ENCODE measurements at places on chromosomes 11 and 22.

DNA sequence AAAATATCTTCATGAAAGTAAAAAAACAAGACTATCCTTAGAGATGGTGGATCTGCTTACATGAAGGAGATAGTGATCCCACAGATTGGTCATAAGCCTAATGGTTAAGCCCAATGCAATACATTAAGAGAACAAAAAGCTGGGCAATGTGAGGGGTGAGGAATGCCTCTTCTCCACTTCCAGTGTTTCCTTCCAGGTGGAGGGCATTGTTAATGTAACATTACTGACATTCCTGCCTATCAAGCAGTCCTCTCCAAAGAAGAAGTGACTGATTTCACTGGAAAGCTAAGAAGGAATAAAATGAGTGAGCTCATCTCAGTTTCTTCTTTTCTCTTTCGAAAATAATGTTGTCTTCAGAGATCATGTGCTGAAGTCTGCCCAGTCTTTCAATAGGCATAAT is 207.8 kb downstream of the RAB38 start:
- DNase-seq, result no peak

- no peak for DNase-seq
These were observed 443.9 kb downstream of the INSC start for GRCh38 chr11:15558513-15559181.

DNA sequence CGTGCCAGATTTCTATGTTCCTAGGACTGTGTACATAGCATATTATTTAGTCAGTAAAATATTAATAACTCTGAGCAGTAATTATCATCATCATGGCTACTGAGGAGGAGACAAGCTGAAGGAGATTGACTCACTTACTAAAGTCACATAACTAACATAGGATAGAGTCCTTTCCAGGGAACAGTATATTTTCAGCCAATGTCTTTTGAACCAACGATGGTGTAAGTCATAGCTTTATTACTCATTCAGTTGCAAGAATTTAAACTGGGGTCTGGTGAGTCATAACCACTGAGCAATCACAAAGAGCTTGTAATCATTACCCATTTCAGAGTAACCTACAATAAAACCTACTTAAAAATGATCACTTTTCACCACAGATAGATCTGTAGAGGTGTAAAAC is 1564.8 kb upstream of the TENM4 start:
- peak; percentile 94 for DNase-seq

GRCh38 chr11:69605737-69606526 is 35.0 kb upstream of the CCND1 start:
- no peak for DNase-seq

- no peak for DNase-seq
These were observed 4.0 kb downstream of the NLRP6 start for GRCh38 chr11:282171-282570.

GRCh38 chr11:96391698-96392307 is 2.0 kb downstream of the JRKL start:
- peak; percentile 16 for DNase-seq

DNA sequence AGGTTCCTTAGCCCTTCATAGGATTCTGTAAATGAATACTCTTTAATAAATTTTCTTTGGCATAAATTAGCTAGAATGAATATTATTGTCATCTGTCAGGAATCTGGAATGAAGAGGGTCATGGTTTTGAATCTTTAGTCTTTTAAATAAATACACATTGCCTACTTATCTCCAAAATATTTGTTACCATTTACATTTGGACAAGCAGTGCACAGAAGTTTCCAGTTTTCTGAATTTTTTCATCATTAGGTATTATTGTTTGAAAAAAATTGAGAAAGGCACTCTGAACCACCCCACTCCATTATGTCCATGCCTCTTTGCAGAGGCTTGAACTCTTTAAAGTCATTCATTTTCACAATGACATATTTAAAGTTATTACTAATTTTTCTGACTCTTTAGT is 549.0 kb upstream of the LUZP2 start:
- DNase-seq, result no peak

DNA sequence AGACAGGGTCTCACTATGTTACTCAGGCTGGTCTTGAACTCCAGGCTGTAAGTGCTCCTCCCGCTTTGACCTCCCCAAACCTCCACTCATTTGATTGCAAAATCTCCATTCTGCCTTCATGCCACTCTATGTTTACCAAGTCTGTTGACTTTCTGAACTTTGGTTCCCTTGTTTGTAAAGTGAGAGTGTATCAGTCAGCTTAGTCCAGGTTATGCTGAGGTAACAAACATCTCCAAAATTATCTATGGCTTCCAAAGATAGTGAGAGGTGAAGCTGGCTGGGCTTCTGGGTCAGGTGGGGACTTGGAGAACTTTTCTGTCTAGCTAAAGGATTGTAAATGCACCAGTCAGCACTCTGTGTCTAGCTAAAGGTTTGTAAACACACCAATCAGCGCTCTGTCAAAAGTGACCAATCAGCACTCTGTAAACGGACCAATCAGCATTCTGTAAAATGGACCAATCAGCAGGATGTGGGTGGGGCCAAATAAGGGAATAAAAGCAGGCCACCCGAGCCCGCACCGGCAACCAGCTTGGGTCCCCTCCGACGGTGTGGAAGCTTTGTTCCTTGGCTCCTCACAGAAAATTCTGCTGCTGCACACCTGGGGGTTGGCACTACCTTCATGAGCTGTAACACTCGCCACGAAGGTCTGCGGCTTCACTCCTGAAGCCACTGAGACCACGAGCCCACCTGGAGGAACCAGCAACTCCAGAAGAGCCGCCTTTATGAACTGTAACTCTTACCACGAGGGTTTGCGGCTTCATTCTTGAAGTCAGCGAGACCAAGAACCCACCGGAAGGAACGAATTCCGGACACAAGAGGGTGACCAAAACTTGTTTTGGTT is 109.3 kb downstream of the MIAT start:
- no peak for DNase-seq

- no peak for DNase-seq
These were observed 74.2 kb downstream of the MYO7A start for GRCh38 chr11:77201991-77202841.

DNA sequence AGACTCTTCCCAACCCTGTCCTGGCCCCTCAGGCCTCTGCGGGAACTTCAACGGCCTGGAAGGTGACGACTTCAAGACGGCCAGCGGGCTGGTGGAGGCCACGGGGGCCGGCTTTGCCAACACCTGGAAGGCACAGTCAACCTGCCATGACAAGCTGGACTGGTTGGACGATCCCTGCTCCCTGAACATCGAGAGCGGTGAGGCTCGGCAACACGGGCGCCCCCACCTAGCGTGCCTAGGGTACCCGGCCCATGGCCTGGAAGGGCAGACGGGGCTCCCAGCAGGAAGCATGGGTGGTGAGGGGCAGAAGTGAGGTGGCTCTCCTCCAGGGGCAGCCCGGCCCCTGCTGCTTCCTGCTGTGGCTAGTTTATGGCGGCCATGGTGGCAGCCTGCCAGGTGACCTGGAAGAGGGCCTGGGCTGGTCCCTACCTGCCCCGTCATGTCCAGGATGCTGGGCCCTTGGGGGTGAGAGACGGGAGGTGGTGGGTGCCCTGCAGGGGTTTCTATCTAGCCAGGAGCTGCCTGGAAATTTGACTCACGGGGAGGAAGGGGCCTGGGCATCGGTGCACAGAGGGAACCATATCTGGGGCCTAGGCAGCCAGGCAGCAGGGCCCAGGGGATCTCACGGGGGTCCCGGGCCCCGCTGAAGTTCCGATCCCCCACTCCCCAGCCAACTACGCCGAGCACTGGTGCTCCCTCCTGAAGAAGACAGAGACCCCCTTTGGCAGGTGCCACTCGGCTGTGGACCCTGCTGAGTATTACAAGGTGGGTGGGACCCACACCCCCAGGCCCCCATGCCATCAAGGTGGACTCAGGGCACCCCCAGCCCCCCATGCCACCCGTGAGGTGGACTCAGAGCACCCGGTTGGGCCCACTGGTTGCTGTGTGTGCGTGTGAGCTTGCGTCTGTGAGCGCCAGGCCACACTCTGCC is 9.2 kb downstream of the MUC2 start:
- no peak for DNase-seq

- peak; percentile 75 for DNase-seq
These were observed 881.3 kb downstream of the KCNA4 start for GRCh38 chr11:29135504-29135903.

GRCh38 chr22:43113526-43114251 is 3.1 kb downstream of the BIK start:
- no peak for DNase-seq

GRCh38 chr11:88398372-88398771 is 60.8 kb upstream of the CTSC start:
- peak; percentile 80 for DNase-seq

All from GM23248 (cell line).